Fibroblast of skin of left biceps (primary cell): ENCODE measurements at places on chromosomes 1 and 21.

DNA sequence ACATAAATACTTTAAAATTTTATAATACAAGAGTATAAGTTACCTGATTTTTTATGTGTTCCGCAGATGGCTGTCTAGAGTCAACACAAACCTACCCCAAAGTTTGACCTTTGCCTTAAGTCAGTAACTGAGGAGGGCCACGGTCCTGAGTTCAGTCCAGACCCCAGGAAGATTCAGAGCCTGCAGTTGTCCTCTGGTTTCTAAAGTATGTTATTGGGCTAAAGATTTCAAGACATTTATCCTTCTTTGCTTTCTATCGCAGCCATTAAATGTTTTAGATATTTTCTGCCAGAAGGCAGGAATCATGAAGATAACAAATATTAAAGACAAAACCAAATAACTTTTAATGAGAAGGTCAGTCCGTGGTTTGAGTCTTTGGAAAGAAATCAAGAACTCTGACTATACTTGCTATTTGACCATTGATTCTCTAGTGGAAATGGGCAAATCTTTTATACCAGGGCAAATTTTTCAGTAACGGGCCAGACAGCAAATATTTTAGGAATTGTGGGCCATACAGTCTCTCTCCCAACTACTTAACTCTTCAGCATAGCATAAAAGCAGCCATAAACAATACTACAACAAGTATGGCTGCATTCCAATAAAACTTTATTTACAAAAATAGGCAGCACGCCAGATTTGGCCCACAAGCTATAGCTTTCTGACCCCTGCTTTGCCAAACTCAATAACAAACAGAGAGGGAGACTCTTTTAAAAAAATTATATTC is 38.0 kb upstream of the HAO2 start:
- DNase-seq = no peak

GRCh38 chr1:57109883-57110282 is 144.1 kb upstream of the C8B start:
- DNase-seq = no peak

- DNase-seq = no peak
Observed at GRCh38 chr1:198780376-198780775, 141.5 kb downstream of the PTPRC start.

DNA sequence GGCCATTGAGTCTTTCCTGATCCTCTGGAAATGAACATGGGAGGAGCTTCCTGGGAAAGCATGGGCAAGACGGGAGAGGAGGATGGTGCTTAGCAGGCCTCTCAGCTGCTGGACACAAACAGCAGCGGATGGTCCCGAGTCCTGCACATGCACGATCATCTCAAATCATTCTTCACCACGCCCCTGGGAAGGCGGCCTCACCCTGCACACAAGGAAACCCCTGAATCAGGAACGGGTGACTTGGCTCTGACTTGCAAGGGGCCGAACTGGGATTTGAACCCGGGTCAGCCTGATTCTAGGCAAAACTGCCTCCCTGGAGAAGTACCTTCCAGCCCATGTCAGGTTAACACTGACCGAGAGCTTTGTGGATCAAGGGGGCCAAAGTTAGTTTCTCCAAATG is 134.8 kb upstream of the WNT4 start:
- no peak for DNase-seq

DNA sequence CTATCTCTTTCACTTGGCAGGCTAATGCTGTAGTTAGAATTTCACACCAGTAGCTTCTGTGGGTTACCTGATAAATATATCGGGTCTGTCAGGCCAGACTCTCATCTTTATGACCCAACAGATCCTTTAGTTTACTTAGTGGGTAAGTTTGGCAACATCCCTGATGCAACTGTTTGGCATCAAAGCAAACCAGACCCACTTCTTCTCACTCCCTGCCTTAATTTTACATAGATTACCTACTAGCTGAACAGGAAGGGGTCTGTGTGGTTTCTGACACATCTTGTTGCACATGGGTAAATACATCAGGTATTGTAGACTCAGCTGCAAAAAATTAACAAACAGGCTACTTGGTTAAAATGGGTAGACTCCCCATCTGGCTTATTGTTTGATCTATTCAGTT is 3.2 kb upstream of the GUK1 start:
- DNase-seq = no peak

DNA sequence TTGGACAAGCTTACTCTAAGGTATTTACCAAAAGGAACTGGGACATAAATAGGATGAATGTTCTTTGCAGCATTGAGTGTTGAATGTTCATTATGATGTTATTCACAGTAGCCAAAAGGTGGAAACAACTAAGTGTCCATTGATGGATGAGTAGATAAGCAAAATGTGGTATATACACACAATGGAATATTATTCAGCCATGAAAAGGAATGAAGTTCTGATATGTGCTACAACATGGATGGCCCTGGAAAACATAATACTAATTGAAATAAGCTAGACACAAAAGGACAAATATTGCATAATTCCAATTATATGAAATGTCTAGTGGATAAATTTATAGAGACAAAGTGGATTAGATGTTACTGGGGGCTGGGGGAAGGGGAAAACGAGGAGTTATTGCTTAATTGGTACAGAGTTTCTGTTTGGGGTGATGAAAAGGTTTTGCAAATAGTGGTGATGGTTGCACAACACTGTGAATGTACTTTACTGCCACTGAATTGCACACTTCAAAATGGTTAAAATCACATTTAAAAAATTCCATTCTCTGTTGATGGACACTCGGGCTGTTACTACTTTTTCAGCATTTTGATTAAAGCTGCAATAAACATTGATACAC is 2.9 kb downstream of the MTARC1 start:
- no peak for DNase-seq

- DNase-seq = no peak
Observed at GRCh38 chr1:52360595-52360968, 5.4 kb downstream of the CC2D1B start.

DNA sequence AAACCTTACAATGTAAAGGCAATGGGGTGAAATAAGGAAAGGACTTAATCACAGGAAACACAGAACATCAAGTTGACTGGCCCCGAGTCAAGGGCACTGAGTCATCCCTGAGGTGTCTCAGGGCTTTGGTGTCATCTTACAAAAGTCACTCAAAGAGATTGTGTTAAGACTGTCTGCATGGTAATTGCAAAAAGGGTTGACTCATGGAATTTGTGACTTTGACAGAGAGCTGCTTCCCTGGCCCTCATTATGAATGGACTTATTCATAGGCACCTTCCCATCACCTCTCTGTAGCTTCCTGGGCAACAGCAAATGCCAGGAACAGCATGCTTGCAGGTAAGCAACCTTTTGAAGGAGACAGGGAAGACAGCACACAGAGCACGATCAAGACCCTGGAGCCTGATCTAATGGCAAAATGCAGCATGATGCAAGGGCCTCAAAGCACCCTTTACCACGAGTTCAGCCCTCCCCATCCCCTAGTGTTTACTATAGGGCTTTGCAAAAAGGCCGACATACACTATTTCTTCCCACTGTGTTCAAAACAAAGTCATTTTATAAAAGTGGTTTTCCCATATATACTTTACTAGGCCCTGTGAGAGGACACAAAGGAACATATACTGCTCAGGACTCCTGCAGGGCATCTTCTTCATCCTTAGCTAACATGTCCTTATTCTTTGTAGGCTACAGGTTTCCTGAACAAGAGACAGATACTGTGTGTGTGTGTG is 17.1 kb downstream of the ZP4 start:
- DNase-seq = peak; percentile 60

GRCh38 chr1:182389619-182390047 is 2.0 kb downstream of the GLUL start:
- no peak for DNase-seq

GRCh38 chr1:89884718-89885596 is 64.1 kb downstream of the LRRC8D start:
- DNase-seq = no peak

DNA sequence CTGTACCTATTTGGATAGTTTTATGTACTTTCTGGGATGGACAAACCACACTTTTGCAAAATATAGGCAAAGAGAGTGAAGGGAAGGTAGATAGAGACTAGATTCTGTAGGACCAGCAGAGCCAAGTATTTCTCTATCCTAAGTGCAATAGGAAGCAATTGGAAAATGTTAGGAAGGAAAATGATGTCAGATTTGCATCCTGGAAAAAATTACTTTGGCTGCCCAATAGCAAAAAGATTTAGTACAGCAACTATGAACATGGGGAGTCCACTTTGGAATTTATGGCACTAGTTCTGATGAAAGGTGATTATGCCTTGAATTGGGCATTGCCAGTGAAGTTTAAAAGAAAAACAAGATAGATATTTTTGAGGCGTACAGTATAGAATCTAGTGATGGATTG is 50.7 kb upstream of the CACYBP start:
- DNase-seq = no peak

DNA sequence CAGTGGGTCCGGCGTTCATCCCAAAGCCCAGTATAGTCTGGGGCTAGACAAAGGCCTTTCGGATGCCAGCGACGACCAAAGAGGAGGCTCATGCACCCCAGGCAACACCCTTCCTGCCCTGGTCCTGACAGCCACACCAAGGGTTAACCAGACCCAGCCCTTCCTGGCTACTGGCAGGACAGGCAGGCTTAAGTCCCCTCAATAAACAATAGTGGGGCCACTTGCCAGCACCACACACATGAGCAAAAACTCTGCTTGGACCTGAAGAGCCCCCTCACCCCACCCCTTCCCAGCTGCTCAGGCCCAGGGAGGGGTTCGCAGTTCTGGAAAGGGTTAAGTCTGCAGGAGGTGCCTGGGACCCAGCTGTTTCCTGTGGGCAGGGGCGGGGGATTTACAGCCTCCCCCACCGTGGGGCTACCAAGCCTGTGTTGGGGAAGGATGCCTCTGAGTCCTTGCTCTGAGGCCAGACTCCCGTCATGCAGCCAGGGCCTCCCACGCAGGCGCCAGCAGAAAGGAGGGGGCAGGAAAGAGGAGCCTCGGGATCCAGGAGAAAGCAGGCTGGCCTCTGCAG is 18.2 kb downstream of the PHLDA3 start:
- peak; percentile 42 for DNase-seq

DNA sequence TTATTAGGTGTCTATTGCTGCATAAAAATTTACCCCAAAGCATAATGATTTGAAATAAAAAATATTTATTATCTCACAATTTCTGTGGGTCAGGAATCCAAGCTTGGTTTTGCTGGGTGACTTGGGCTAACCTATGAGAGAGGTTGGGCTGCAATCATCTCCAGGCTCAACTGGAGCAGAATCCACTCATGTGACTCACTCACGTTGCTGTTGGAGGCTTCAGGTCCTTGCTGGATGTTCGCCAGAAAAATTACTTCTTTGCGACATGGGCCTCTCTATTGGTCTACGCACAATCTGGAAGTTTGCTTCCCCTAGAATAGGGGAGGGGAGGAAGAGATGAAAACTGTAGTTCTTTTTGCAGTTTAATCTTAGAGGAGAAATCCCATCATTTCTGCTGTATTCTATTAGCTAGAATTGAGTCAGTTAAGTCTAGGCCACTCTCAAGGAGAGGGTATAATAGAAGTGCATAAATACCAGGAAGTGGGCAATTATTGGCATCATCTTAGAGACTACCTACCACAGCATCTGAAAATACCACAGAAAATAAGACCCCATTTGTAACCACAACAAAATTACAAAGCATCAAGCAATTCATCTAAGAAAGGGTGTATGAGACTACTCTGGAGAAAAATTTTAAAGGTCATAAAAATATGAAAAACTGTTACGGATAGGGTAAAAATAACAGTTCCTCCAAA is 5.7 kb upstream of the FASLG start:
- DNase-seq = no peak

GRCh38 chr21:44462086-44462833 is 7.0 kb downstream of the LRRC3 start:
- no peak for DNase-seq

- DNase-seq = no peak
Observed at GRCh38 chr1:112954017-112954650, 1.9 kb downstream of the SLC16A1 start.

DNA sequence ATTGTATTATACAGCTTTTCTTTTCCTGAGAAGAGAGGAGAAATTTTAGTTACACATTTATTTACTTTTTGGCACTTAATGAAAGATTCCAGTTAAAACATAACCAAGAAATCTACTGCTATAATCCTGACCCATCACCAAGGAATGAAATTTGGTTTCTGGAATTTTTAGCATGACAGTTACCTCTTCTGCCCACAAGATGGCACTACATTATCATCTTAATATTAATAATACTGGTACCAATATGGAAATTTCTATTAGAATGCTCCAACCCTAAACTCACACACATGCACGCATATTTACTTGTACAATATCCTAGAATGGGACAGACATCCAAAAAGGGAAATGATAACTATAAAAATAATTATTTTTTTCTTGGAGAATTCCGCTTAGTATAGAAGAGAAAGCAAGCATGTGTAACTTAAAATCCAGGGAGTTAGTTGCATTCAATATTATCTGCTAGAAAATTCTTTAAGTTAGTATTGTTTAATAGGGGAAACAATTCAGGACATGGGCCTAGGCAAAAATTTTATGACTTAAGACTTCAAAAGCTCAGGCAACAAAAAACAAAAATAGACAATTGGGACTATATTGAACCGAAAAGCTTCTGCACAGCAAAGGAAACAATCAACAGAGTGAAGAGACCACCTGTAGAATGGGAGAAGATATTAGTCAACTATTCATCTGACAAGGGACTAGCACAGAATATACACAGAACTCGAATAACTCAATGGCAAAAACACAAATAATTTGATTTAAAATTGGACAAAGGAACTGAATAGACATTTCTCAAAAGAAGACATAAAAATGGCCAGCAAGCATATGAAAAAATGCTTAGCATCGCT is 37.4 kb downstream of the MAP3K21 start:
- no peak for DNase-seq

- DNase-seq = no peak
Observed at GRCh38 chr1:174337000-174337681, 110.6 kb upstream of the GPR52 start.

- DNase-seq = peak; percentile 49
Observed at GRCh38 chr1:41537788-41538351, 53.4 kb upstream of the EDN2 start.

DNA sequence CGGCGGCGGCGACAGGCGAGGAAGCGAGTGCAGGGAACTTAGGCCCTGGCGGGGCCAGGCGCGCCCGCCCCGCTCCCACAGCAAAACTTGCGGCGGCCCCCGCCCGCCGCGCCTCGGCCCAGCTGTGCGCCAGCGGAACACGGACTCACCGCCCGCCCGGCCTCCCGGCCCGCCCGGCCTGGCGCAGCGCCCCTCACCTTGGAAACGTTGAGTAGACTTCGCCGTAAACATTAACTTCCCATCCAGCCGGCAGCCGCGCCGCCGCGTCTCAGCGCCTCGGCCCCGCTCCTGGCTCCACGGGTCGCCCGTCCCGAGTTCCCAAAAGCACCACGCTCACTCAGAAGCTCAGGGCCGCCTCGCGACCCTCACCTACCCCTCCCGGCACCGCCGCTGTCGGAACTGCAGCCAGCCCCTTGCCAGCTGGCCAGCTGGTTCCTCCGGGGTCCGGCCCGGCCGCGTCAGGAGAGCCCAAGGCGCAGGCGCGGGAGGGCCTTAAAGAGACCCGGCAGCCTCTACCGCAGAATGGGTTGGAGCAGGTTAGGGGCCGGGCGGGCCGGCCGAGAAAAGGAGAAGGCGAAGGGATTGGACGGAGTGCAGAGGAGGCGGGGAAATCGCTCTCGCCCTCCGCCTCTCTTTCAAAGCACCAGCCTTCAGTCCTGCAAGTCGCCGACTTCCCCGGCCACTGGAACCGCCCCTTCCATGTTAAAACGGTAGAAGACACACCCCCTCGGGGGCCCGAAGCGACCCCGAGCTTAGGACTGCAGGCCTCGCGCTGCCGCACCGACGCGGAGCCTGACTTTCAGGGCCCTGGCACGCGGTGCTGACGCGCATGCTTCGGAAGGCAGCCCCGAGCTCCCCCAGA is at the start of gene EVI5:
Gene EVI5, minus strand, starts transcription at position 470 of the 862 bp plus-strand sequence. CDS start 48,562 bp downstream, outside the sequence.
- peak; percentile 86 for DNase-seq

- no peak for DNase-seq
Observed at GRCh38 chr1:18300376-18300775, 180.4 kb upstream of the KLHDC7A start.
